HuH-7 (cell line): ENCODE measurements at places on chromosomes 13 and 19.
A peak's percentile ranks its signal among the peaks of the same experiment; 100 is the strongest.

DNA sequence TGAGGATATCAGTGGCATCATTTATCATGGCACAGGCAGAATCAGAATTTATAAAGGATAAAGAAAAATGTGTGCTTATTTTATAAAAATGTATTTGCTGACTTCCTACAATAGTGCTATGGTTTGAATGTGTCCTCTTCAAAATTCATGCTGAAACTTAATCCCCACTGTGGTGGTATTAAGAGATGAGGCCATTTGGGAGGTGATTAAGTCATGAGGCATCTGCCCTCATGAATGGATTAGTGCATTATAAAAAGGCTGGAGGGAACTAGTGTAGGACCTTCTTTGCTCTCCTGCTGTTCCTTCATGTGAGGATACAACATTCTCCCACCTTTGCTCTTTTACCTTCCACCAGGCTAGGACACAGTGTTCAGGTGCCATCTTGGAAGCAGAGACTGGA lies 212.8 kb downstream of the RFC3 start:
- no peak for DNase-seq

DNA sequence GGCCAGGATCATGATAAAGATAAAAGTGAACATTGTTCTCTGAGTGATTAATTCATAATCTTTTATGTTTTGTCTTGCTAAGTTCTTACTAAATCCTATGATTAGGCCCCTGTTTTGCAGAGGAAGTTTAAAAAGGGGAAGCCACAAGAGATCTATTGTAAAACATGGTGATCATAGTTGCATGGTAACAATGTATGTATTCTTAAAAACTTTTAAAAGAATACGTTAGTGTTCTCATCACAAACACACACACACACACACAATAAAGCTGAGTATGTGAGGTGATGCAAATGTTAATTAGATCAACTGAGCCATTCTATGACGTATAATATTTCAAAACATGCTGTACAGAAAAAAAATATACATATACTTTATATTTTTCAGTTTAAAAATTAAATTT lies 51.2 kb downstream of the MBD3L2B start:
- DNase-seq, result no peak

DNA sequence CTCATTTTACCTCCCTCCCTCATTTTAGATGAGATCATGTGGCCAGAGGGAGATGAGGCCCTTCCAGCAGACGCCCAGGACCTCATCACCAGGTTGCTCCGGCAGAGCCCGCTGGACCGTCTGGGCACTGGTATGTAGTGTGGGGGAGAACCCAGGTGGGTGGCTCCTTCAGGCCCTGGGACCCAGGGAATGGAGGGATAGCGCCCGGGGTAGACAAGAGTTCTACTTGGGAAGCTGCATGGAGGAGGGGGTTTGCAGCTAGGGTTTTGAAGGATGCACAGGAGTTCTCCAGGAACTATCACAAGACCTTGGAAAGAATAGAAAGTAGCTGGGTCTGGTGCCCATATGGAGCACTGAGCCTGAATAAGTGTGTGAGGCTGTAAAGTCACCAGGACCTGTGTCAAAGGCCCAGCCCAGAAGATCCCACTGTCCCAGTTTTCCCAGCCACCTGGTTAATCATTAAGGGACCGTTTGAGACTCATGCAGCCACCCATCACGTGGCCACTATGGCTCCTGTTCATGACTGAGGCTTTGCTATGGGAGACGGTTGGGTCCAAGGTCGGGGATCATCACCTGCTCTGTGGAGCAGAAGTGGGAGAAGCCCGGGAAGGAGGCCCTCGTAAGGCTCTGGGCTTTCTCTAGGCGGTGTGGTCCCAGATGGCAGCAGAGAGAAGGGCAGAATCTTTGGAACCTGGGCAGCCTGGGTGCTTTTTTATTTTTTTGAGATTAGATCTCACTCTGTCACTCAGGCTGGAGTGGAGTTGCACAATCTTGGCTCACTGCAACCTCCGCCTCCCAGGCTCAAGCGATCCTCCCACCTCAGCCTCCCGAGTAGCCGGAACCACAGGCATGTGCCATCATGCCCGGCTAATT lies 17.0 kb upstream of the PIK3R2 start:
- DNase-seq, result peak; percentile 99

GRCh38 chr13:59201841-59202240 lies 961.9 kb downstream of the DIAPH3 start:
- no peak for DNase-seq

GRCh38 chr19:6690160-6690885 lies 20.4 kb upstream of the TNFSF14 start:
- DNase-seq, result no peak
